Hematopoietic multipotent progenitor cell treated with erythropoietin and hydrocortisone succinate and interleukin-3 and kit ligand, for 4 days (in vitro differentiated cells): ENCODE measurements at places on chromosomes 2 and 18.

DNA sequence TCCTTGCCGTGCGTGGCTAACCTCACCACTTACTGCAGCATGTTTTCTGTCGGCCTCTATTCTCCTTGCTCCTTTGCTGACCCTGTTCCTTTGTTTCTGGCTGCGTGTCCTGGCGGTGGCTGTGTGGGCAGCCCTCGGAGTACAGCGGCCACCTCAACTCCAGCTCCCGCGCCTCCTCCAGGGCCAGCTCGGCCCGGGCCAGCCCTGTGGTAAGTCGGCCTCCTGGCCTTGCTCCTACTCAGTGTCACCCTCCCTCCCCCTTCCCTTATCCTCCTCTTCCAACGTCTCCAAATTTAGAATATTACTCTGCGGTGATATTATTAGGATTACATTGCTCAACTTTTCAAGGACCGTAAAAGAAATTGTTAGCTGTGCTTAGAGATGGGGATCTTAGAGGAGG is 59.5 kb upstream of the RBM44 start:
- no peak for DNase-seq

- no peak for DNase-seq
These were observed 88.1 kb downstream of the VSNL1 start for GRCh38 chr2:17628349-17629261.

DNA sequence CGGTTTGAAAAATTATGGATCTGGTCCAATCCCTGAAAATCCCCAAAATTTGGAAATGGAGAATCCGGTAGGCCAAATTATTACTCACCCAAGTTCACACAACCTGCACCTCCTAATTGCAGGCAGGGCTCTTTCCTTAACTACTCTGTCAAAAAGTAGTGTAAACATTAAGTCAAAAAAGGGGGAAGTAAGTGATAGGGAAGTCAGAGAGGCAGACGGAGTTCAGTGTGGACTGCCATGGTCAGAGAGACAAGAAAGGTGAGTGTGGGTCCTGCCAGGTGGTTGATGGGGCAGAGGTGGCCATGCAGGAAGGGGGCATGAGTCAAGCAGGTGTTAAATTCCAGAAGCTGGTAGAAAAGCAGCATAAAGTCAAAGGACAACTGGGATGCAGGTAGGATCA is 104.7 kb upstream of the STPG4 start:
- DNase-seq, result peak; percentile 35

DNA sequence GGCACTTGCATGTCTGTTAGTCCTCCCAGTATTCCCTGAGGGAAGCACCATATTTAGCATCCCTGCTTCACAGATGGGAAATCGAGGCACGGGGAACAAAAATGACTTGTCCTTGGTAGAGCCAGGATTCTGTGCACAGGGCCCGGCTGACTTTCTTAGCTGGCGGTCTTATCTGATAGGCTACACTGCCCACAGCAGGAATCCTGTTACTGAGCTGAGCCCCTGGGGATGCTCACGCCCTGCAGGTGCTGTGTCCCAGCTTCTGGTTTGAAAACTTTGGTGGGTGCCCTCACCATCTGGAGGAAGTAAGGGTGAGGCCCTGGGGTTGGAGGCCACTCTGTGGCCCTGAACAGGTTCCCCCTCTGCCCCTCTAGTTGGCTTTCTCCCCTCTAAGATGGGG is 68.4 kb upstream of the MCFD2 start:
- peak; percentile 57 for DNase-seq

GRCh38 chr18:55228191-55228590 is 268.9 kb upstream of the CCDC68 start:
- DNase-seq, result no peak

GRCh38 chr18:9809697-9810096 is 76.1 kb upstream of the TXNDC2 start:
- DNase-seq, result no peak

GRCh38 chr18:6279308-6279707 is 135.4 kb downstream of the L3MBTL4 start:
- DNase-seq, result no peak

DNA sequence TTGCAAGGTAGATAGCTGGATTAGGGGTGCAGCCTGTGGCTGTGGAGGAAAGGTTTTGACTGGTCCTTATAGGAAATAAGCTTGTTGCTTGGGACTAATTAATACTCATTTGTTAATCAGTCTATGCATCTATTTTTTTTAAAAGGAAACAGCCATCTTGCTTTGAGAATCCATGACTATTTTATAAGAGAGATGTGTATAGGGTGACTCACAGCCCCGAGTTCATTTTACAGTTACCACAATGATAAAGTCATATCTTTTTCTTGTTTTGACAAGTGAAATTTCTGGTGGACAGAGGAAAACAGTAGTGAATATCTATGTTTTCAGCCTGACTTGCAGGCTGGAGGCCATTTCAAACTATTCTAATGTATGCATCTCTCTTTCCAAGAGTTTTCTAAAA is 193.5 kb upstream of the CCDC68 start:
- no peak for DNase-seq

GRCh38 chr2:175874291-175874690 is 127.8 kb downstream of the LNPK start:
- DNase-seq, result no peak

- no peak for DNase-seq
These were observed 329.6 kb downstream of the BCL11A start for GRCh38 chr2:60223859-60224258.
